ENCODE measurements at places on chromosomes 6 and 20.

- H3K4me3 ChIP-seq, result no peak overlapping the region
- no peak overlapping the region for H3K27ac ChIP-seq
- no peaks in the 10 kb centered on the region for H3K4me1 ChIP-seq
- DNase-seq, result no peak
- no peaks in the 10 kb centered on the region for H3K36me3 ChIP-seq
Observed at GRCh38 chr6:143406673-143407072, 43.8 kb downstream of the ADAT2 start.

- H3K4me3 ChIP-seq, result no peak overlapping the region
- no peak overlapping the region for H3K27ac ChIP-seq
- no peaks in the 10 kb centered on the region for H3K27me3 ChIP-seq
- no peaks in the 10 kb centered on the region for H3K4me1 ChIP-seq
Observed at GRCh38 chr20:4925842-4926530, 75.3 kb downstream of the SLC23A2 start.

- DNase-seq, result no peak
- H3K36me3 ChIP-seq, result peaks cover 24% of the 10 kb centered on the region
Observed at GRCh38 chr20:38969708-38970107, 7.6 kb downstream of the DHX35 start.

DNA sequence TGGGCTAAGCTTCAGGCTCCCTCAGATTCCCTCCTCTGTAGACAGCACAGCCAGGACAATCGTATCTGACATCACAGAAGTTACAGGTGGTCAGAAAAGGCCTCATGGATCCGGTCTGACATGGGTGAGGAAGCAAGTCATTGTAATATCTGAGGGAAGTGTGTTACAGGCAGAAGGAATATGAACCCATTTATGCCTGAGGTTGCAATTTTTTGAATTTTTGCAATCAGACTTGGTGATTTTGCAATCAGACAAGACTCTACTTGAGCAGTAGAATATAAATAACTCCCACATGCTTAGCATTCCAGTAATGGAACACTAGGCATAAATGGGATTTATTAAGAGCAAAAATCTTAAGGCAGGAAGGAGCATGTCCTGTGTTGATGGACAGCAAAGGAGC lies 52.1 kb downstream of the CBLN4 start:
- H3K36me3 ChIP-seq, result no peaks in the 10 kb centered on the region
- no peak overlapping the region for H3K4me3 ChIP-seq
- no peaks in the 10 kb centered on the region for H3K4me1 ChIP-seq
- H3K27me3 ChIP-seq, result no peaks in the 10 kb centered on the region

GRCh38 chr20:51554538-51555165 lies 12.1 kb upstream of the NFATC2 start:
- no peak for DNase-seq
- H3K4me3 ChIP-seq, result no peak overlapping the region
- H3K27me3 ChIP-seq, result peaks cover 14% of the 10 kb centered on the region
- H3K36me3 ChIP-seq, result no peaks in the 10 kb centered on the region
- H3K27ac ChIP-seq, result no peak overlapping the region

GRCh38 chr6:51495096-51495495 lies 592.3 kb downstream of the PKHD1 start:
- no peak overlapping the region for H3K4me3 ChIP-seq
- no peaks in the 10 kb centered on the region for H3K27me3 ChIP-seq
- no peak for DNase-seq
- H3K36me3 ChIP-seq, result no peaks in the 10 kb centered on the region

DNA sequence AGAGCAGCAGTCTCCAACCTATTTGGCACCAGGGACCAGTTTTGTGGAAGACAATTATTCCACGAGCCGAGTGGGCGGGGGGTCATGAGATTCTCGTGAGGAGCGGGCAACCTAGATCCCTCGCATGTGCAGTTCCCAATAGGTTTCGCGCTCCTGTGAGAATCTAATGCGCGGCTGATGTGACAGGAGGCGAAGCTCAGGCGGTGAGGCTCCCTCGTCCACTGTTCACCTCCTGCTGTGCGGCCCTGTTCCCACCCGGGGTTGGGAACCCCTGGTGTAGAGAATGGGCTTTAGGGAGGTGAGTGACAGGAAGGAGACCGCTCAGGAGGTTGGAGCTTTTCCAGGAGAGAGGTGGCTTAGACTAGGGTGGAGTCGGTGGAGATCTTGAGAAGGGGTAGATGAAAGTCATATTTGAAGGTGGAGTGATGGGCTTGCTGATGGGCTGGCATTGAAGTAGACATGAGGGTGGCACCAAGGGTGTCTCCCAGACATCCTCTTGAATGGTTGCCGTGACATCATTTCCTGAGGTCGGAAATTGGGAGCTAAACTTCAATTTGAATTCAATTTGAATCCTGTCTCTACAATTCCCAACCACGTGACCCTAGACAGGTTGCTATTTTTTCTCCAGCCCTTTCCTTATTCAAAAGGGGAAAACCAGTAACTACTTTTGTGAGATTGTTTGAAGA lies 1.5 kb upstream of the RAD21L1 start:
- peaks cover 11% of the 10 kb centered on the region for H3K4me1 ChIP-seq

DNA sequence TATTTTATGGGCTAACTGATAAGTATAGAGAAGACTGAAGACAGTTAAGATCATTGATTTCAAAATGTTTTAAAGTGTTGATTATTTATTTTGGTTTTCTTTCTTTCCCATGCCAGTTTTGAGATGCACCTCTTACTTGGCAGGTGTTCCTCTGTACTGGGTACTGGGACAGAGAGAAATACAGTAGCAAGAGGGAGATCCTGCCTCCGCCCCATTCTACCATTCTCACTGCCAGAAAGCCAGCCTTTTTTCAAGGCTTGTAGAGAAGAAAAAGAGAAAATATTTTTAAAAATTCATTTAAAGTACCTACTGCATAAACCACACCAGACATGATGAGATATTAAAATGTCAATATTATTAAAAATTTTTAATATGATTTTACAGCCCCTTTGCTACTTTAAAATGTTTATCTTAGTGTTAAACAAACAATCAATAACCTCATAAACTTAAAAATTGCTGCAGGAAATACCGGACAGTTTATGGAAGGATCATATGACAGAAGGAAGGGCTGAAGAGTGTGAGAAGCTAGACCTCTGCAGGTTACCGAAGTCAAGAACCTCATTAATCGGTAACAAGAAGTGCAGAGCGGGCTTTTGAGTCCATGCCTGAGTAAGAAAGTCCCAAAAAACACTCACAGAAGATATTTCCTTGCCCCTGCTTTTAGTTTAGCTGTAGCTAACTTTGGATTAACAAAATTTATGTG lies 117.8 kb upstream of the ESR1 start:
- no peaks in the 10 kb centered on the region for H3K36me3 ChIP-seq
- no peak for DNase-seq
- H3K4me1 ChIP-seq, result no peaks in the 10 kb centered on the region
- H3K4me3 ChIP-seq, result no peak overlapping the region

GRCh38 chr6:141878686-141879085 lies 254.0 kb upstream of the GJE1 start:
- H3K4me3 ChIP-seq, result no peak overlapping the region
- no peaks in the 10 kb centered on the region for H3K27me3 ChIP-seq
- no peak for DNase-seq
- no peak overlapping the region for H3K27ac ChIP-seq

Data from effector memory CD4-positive, alpha-beta T cell (primary cell).